ENCODE measurements at places on chromosomes 13 and 19. TPM values are rescaled to one million over a fixed set of nuclear protein-coding genes. Genes with fewer than 3 reads are reported as not detected.

The PNMA8A gene
- total RNA-seq = 11.6 TPM

The ZNF285 gene
- 2.5 TPM for total RNA-seq

The SPRY2 gene
- 14.4 TPM for total RNA-seq

The ATP4A gene
- not detected for total RNA-seq

The SH2D3A gene
- 16.9 TPM for total RNA-seq

The NDUFB7 gene
- total RNA-seq = 193 TPM

The PODNL1 gene
- total RNA-seq = 1.3 TPM

The OVOL3 gene
- total RNA-seq = 0.45 TPM

The KLHL1 gene
- not detected for total RNA-seq

The TMPRSS9 gene
- total RNA-seq = not detected

The RFX2 gene
- 6.1 TPM for total RNA-seq

The BTBD2 gene
- total RNA-seq = 46.5 TPM

The RAB4B gene
- total RNA-seq = 16.4 TPM

The LILRB3 gene
- 0.17 TPM for total RNA-seq

The GTF2F1 gene
- total RNA-seq = 62.0 TPM

The ACER1 gene
- not detected for total RNA-seq

The VSIG10L gene
- total RNA-seq = 14.8 TPM

The KLK6 gene
- 0.30 TPM for total RNA-seq

The GJA3 gene
- 1.2 TPM for total RNA-seq

The PGLYRP2 gene
- not detected for total RNA-seq

The KLF16 gene
- 19.6 TPM for total RNA-seq

The ERICH6B gene
- total RNA-seq = not detected
